ENCODE measurements at places on chromosomes 4 and X. TPM values are rescaled to one million over a fixed set of nuclear protein-coding genes. Genes with fewer than 3 reads are reported as not detected.

Gene TLL1
- total RNA-seq = 3.8 TPM

Gene DRD5
- total RNA-seq = not detected

Gene MAOB
- total RNA-seq = 3.8 TPM

Gene HERC5
- total RNA-seq = 1.3 TPM

Gene UGT2B10
- not detected for total RNA-seq

Gene CDX4
- not detected for total RNA-seq

Gene POLN
- total RNA-seq = 3.1 TPM

Gene WDR17
- total RNA-seq = 1.3 TPM

Gene HTN3
- not detected for total RNA-seq

Gene SLC26A1
- 0.26 TPM for total RNA-seq

Gene SYAP1
- total RNA-seq = 57.1 TPM

Gene PLP1
- 0.86 TPM for total RNA-seq

Gene SPANXD
- not detected for total RNA-seq

Gene DMRTC1
- not detected for total RNA-seq

Gene CENPVL2
- not detected for total RNA-seq

Gene BMX
- 0.11 TPM for total RNA-seq

Gene PPAT
- 9.3 TPM for total RNA-seq

Gene CXCL8
- 4.0 TPM for total RNA-seq

Gene GPRASP3
- 8.9 TPM for total RNA-seq

Gene TMEM31
- total RNA-seq = 0.32 TPM

Gene MAGEA9B
- total RNA-seq = not detected

Gene PHOX2B
- total RNA-seq = not detected

Gene ARR3
- total RNA-seq = not detected

Gene SEPSECS
- total RNA-seq = 16.4 TPM

Gene FHDC1
- 0.91 TPM for total RNA-seq

Gene ANKRD17
- total RNA-seq = 71.3 TPM

Gene FRMD7
- 1.6 TPM for total RNA-seq

Gene SHOX
- total RNA-seq = 2.2 TPM

Gene CD40LG
- total RNA-seq = not detected

Gene ADGRL3
- total RNA-seq = not detected

Gene MXRA5
- total RNA-seq = 135 TPM

Gene UBQLN2
- total RNA-seq = 13.7 TPM

Gene GCNA
- 2.6 TPM for total RNA-seq

Gene CSAG3
- total RNA-seq = not detected

Gene NOX1
- not detected for total RNA-seq

Gene SSX2B
- not detected for total RNA-seq

Gene RADX
- total RNA-seq = 1.1 TPM

Gene AVPR2
- not detected for total RNA-seq

Gene APOOL
- 11.6 TPM for total RNA-seq

Gene UGT2B17
- total RNA-seq = not detected

Gene UNC5C
- total RNA-seq = 2.5 TPM

Gene CXCL11
- not detected for total RNA-seq

Gene BGN
- 154 TPM for total RNA-seq

Gene ZFP42
- total RNA-seq = not detected

Gene BEX2
- total RNA-seq = 2.7 TPM

Gene COX7B2
- total RNA-seq = not detected

Gene INPP4B
- 6.0 TPM for total RNA-seq

Gene TEX11
- total RNA-seq = under 0.01 TPM

Gene RASGEF1B
- 1.7 TPM for total RNA-seq

Gene STIM2
- 15.4 TPM for total RNA-seq

Gene GUCY1A1
- 0.86 TPM for total RNA-seq

Gene DGAT2L6
- total RNA-seq = not detected

Gene PF4V1
- not detected for total RNA-seq

Gene MAGEA12
- total RNA-seq = not detected
